ENCODE measurements at places on chromosomes 3 and 15.

GRCh38 chr15:68525815-68526214, 53.0 kb upstream of the CORO2B start:
- DNase-seq: no peak

DNA sequence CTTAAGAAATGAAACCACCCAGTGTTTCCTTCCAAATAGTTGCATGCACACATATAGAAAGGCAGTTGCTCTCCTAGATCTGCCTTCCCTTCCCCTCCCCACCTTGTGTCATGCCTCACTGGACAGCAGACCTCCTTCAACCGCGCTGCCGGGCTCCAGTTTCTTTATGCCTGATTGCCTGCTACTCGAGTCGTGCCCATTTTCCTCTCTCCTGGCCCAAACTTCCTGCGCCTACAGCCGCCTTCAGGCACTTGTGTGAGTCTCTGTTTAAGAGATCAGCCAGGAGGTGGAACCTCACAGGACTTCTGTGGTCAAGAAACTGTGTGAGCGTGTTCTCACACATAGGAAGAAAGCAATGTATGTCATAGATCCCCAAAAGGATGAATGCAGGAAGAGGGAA, 8.8 kb upstream of the FAM107A start:
- DNase-seq: no peak

GRCh38 chr3:135503760-135504686, 461.5 kb upstream of the PPP2R3A start:
- no peak for DNase-seq

GRCh38 chr15:67559576-67559975, 17.1 kb downstream of the MAP2K5 start:
- no peak for DNase-seq

DNA sequence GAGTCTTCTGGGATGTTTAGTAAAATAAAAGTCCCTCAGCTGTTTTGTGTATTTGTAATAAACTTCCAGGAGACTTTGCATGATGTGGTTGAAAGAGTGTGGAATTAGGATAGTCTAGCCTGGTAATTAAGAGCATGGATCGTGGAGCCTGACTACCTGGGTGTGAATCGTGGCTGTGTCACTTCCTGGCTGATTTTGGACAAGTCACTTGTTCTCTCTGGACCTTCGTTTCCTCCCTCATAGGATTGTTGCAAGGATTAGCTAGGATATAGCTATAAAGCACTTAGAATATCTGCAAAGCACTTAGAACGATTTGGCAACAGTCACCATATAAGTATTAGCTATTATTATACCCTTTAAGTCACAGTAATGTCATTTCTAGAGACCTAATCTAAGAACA, 40.2 kb downstream of the SLMAP start:
- DNase-seq: no peak

GRCh38 chr3:177569875-177570657, 372.8 kb upstream of the TBL1XR1 start:
- no peak for DNase-seq

DNA sequence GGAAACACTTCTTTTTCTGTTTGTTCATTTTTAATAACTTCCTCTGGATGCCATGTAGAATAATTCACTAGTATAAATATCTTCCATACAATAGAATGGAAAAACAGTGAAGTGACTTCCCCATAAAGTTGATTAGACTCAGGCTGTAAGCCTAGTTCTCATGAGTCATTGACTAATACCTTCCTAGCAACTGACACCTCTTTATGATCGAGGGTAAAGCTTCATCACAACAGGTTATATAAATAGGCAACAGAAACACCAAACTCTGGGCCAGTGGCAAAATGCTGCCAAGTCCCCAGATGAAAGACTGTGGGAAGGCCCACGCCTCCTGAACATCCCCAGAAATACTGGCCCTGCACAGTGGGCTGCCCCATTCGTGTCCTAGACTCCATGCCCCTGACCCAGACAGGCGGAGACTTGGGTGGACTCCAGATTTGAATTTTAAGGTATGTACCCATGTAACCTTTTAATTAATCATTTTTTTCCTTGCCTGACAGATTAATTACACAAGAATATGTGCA, 71.3 kb upstream of the TBC1D23 start:
- no peak for DNase-seq

GRCh38 chr15:95559875-95560394, 770.6 kb upstream of the NR2F2 start:
- DNase-seq: no peak

- DNase-seq: no peak
These were observed 34.6 kb downstream of the CRABP1 start for GRCh38 chr15:78374436-78375393.

DNA sequence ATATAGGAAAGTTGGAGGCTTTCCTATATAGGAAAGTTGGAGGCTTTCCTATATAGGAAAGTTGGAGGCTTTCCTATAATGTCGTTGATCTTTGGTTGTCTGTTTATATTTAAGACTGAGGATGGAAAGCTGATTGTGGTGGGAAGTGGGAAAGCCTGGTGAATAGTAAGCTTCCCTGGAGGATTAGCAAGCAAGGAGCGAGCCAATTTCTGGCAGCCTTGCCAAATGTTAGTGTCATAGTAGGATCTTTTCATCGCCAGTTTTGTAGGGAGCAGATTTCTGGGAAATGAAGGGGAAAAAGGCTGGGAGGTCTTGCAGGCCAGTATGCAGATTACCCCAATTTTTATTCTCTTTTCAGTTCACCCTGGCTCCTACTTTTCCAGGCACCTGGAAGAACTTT, 39.9 kb upstream of the CCNL1 start:
- no peak for DNase-seq

GRCh38 chr15:74812533-74812932, at the start of gene LMAN1L:
Gene LMAN1L, plus strand, starts transcription at chr15:74812835. Its CDS starts 20 bp downstream, at chr15:74812855.
- DNase-seq: no peak

GRCh38 chr15:33419701-33420100, 108.9 kb downstream of the RYR3 start:
- no peak for DNase-seq

DNA sequence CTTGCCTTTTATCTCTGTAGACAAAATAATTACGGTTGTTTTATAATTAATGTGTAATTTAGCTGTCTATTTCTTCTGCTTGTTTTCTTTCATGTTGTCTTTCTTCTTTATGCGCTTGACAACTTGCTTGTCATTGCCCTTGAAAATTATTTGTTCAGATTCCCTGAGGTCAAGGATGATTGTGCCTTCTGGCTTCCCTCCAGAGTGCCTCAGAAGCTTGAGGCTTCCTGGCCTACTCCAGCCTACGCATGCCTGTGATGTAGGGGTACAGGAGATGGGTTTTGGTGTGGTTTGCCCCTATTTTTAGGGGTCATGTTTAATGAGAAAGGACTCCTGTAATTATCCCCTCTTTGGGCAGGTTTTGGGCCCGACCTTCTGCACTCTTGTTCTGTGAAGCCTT, 231.5 kb downstream of the SV2B start:
- no peak for DNase-seq

DNA sequence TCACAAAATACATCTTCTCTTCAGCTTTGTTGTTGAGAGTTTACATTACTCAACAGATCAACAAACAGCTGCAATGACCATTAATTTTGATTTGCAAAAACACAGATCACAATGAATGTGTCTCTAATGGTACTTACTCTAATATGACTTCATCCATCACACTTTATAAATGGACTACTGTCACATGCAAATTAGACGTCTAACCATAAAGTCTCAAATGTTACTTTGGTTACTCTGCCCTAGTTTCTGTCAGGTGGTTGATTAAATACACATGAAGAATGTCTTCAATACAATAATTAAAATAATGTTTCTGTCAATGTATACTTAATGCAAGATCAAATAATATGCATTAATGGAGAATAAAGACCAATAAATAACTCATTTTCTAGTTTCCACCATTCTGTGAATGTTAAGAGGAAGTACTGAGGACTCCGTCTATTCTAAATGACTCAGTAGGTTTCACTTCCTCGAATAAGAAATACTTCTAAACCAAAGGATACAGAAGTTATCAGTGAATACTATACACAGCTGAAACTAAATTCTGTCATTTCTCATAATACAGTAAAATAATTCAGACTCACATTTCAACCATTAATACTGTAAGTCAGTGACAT, 145.8 kb downstream of the CBLB start:
- no peak for DNase-seq

- no peak for DNase-seq
These were observed 73.4 kb downstream of the HMCES start for GRCh38 chr3:129352045-129352444.

DNA sequence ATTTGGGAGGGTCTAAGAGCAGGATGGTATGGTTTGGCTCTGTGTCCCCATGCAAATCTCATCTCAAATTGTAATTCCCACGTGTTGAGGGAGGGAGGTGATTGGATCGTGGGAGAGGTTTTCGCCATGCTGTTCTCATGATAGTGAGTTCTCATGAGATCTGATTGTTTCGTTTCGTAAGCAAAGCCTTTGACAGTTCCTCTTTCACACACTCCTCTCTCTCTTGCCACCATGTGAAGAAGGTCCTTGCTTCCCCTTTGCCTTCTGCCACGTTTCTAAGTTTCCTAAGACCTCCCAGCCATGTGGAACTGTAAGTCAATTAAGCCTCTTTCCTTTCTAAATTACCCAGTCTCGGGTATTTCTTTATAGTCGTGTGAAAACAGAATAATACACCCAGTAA, 553.7 kb downstream of the TAFA4 start:
- no peak for DNase-seq

GRCh38 chr15:91075739-91076138, 24.3 kb upstream of the SV2B start:
- no peak for DNase-seq

DNA sequence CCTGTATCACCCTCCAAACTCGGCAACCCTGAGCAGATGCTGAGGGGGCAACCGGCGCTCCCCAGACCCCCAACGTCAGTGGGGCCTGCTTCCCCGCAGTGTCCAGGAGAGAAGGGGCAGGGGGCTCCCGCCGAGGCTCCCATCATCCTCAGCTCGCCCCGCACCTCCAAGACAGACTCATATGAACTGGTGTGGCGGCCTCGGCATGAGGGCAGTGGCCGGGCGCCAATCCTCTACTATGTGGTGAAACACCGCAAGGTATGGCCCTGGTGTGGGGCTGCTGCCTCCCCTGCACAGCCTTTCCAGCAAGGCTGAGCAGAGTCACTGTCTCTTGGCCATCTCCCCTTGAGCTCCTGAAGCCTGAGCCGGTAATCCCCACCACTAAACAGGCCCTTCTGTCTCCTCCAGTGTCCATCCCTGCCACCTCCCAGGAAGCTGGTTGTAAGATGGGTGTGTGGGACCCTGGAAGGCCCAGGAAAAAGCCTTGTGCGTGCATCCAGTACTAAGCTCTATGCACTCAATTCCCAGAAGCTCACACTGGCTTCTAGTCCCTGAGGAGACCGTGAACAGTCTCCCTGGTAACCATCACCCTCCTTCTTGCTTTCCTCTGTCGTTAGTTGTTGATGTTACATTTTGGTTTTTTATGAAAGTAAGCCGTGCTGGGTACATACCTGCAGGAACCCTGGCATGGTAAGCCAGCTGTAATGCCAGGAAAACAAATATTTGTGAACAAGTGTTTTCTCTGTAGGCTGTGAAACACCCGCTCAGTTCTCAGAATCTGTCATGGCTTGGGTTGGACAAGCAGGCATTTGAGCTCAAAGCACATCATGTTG, 63.3 kb downstream of the BOC start:
- DNase-seq: no peak

GRCh38 chr3:13863382-13863952, 16.4 kb downstream of the WNT7A start:
- DNase-seq: no peak
